Cortex of kidney (tissue), 1 donor: ENCODE measurements at places on chromosomes 13 and 19.

GRCh38 chr19:39264306-39265290, 3.6 kb upstream of the IFNL2 start:
- no peak for DNase-seq

GRCh38 chr19:2462635-2463421, 6.1 kb upstream of the LMNB2 start:
- DNase-seq, result no peak

- DNase-seq, result no peak
These were observed 10.8 kb upstream of the CEACAM1 start for GRCh38 chr19:42538841-42539709.

DNA sequence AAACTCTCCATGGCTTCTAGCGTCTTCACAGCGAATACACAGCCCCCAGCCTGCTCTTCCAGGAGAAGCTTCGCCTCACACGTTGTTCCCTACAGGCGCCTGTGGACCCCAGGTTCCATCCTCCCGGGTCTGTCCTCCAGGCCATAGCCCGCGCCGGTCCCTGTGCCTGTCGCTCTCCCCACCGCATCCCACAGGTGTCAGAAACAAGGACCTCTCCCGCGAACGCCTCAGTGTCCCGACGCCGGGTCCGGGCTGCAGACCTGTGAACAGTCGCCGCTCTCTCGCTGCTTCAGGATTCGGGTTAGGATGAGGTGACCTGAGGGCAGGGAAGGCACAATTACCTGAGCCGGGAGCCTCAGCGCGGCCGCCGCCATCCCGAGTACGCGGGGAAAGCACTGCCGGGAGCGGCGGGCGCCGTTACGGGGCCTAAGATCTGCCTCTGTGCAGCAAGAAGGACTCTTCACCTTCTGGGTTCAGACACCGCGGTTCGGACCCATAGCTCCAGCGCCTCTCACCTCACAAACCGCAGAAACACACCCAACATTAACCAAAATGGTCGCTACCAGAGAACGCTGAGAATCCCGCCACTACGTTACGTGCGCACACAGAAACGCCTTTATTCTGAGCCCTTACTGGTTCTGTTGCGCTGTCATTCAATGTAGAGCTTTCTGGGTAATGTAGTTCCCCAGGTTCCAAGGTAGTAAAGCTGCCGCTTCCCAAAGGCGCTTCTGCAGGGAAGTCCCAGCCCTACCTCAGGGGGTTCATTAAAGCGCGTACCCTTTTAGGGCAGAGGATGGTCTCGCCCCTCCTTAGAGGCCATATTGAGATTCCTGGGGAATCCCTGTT, at the start of gene ZNF418:
ZNF418 (minus strand) TSS at position 583 of the 846 bp plus-strand sequence. CDS start 1,580 bp downstream, outside the sequence.
- DNase-seq, result no peak

- no peak for DNase-seq
These were observed 5.3 kb downstream of the RNASEH2B start for GRCh38 chr13:50914848-50915247.

DNA sequence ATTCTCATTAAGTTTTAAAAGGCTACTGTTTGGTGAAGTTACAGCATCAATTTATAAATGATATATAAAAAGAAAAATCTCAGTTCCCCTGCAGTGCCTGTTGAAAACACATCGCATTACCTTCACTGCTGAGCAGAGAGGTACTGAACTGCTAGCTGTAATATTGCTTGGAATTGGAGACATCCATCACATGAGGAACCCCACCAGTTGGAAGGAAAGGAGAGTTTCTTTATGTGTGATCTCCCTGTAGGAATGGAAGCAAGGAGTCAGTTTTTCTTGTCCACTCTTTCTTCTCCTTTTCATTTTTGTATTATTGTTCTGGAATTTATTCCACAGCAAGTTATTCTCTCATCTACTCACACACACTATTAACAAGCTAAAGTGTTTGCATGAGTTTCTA, 1586.0 kb upstream of the PRR20A start:
- no peak for DNase-seq

DNA sequence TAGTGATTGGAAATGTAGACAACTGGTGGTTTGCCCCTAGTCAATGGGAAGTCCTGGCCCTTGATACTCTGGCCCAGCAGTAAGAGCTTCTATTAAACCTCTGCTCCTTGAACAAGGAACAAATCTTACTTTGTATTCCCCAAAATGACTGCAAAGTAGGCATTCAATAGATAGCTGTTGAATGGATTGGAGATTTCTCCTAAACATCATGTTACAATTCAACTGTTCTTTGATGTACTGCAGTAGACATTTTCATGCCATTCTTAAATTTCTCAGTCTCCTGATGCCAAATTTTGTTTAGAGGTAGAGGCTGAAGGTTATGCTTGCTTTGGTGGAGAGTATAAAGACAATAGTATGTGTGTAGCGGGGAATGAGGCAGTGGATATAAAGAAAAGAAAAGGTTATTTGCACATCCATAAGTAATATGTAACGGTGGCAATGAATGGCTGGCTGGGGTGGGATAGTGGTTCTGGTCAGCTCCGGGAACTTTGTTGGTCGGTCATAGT, 12.8 kb downstream of the MIR17HG start:
- DNase-seq, result no peak

- DNase-seq, result no peak
These were observed 23.0 kb upstream of the LAMP1 start for GRCh38 chr13:113273851-113274590.

DNA sequence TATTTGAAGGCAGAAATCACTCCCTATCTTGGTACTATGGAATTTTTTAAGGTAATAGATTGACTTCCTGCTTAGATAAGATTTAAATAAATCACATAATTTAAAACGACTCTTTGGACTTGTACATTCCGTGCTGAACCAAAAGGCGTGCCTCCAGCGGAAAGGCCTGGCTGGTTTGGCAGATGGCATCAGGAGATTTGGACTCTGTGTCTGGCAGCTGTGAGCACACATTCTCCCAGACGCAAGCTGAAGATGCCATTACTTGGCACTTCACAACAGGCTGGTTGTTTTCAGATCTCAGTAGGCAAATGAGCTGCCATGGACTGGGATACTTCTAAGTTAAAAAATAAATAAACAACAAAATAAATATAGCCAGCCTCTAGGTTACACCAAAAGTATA, 104.5 kb upstream of the SLC15A1 start:
- DNase-seq, result no peak

DNA sequence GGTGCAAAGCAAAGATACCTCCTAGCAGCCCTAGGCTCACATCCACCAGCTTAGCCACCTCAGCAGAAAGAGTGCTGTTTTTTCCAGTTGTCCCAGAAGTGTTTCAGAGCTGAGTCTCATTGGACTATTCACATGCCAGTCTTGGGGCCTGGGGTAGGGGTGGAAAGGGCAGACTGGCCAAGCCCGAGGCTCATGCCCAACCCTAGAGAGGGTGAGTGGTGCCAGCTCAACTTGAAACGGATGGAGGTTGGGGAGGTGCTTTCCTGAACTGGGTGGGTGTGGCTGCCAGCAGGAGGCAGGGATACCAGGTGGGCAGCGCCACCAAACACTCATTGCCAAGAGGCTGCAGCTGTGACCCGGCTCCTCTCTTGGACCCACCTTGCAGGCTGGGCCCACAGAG, 116.9 kb downstream of the DPF1 start:
- DNase-seq, result no peak

- no peak for DNase-seq
These were observed 1.8 kb downstream of the PTGER1 start for GRCh38 chr19:14473073-14473977.

GRCh38 chr19:47097396-47098201, 16.0 kb downstream of the ZC3H4 start:
- no peak for DNase-seq

GRCh38 chr13:93882086-93882651, 597.3 kb downstream of the DCT start:
- DNase-seq, result no peak

- no peak for DNase-seq
These were observed 70.7 kb upstream of the TDRD3 start for GRCh38 chr13:60326273-60326672.

DNA sequence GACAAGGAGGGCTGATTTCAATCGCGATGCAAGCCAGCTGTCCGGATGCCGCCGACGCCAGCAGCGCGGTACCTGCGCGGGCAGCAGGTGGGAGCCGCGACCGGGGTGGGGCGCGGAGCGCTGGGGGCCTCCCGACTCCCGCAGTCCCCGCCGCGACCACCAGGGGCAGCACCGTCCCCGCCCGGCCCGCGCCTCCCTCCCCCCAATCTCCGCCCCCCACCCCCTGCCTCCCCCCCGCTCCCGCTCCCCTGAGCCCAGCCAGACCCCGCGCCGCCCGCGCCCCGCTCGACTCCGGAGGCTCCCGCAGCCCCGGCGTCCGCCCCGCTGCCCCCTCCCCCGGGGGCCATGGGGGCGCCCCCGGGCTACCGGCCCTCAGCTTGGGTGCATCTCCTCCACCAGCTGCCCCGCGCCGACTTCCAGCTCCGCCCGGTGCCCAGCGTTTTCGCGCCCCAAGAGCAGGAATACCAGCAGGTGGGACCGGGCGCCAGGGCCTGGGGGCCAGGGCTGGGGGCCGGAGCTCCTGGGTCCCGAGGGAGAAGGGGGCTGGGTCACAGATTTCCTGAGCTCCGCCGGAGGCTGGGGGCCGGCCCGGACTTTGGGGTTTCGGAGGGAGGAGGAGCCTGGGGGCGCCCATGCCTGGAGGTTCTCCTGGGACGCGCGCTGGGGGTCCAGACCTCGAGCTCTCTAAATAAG, at the start of gene TTYH1:
TTYH1 (plus strand) TSS at position 257 of the 693 bp plus-strand sequence; CDS start at position 346, 89 bp downstream.
- no peak for DNase-seq

DNA sequence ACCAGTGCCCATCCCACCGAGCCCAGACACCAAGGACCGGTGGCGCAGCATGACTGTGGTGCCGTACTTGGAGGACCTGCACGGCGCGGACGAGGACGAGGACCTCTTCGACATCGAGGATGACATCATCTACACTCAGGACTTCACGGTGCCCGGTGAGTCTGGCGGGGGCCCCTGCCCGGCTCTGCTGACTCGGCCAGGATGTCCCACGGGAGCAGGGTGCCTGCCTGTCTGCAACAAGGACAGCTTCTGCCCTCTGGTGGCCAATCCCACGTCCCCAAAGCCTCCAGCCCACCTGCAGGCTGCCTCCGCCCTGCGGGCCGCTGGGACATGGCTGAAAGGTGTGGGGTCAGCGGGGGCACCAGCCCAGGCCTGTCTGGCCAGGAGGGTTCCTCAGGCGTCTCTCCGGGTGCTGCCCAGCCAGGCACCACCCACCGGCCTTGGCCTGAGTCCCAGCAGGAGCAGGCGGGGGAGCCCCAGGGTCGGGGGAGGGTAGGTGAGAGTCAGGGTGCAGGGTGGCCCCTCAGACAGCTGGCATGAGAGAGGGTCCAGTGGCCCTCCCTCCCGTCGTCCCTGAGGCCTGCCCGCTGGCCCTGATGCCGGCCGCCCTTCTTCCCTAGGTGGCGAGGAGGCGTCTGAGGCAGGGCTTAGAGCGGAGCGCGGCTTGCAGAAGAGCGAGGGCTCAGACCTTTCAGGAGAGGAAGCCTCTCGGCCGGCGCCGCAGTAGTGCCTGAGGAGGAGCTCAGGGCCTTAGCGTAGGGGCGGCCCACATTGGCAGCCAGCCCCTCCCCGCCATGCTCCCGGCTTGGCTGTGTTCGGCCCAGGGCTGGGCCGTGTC, 14.6 kb downstream of the CBARP start:
- no peak for DNase-seq

GRCh38 chr13:31797154-31797775, 57.9 kb downstream of the RXFP2 start:
- DNase-seq, result no peak

GRCh38 chr13:27493981-27494380, 43.6 kb upstream of the MTIF3 start:
- no peak for DNase-seq

GRCh38 chr19:4067396-4068046, 822 bp upstream of the ZBTB7A start:
- DNase-seq, result no peak

GRCh38 chr19:40530091-40530901, 46.4 kb upstream of the SHKBP1 start:
- DNase-seq, result no peak

GRCh38 chr19:45804140-45804958, 10.8 kb downstream of the RSPH6A start:
- DNase-seq, result no peak

DNA sequence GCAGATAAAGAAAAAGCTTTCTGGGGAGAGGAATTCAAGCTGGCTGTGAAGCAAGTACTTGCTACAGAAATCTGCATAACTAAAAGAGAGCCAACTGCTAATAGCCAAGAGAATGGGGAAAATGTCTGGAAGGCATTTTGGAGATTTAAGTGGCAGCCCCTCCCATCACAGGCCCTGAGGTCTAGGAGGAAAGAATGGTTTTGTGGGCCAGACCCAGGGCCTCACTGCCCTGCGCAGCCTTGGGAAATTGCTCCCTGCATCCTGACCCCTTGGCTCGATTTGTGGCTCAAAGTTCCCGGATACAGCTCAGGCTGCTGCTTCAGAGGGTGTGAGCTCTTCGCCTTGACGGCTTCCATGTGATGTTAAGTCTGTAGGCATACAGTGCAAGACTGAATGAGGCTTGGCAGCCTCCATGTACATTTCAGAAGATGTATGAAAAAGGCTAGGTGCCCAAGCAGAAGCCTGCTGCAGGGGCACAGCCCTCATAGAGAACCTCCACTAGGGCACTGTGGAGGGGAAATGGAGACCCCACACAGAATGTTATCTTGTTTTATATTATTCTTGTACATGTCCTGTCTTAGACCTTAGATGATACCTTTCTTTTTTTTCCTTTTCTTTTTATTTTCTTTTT, 34.4 kb downstream of the MZT1 start:
- DNase-seq, result no peak

DNA sequence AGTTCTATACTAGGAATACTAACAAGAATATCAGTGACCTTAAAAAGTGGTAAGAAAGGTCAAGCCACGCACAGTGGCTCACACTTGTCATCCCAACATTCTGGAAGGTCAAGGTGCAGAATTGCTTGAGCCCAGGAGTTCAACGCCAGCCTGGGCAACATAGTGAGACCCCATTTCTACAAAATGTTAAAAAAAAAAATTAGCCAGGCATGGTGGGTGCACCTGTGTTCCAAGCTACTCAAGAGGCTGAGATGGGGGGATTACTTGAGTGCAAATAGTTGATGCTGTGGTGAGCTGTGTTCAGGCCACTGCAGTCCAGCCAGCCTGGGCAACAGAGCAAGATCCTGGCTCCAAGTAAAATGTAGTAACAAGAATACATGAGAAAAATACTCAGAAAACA, 61.8 kb downstream of the PCDH9 start:
- no peak for DNase-seq

- no peak for DNase-seq
These were observed 315.2 kb downstream of the ATP8A2 start for GRCh38 chr13:25686831-25687470.

DNA sequence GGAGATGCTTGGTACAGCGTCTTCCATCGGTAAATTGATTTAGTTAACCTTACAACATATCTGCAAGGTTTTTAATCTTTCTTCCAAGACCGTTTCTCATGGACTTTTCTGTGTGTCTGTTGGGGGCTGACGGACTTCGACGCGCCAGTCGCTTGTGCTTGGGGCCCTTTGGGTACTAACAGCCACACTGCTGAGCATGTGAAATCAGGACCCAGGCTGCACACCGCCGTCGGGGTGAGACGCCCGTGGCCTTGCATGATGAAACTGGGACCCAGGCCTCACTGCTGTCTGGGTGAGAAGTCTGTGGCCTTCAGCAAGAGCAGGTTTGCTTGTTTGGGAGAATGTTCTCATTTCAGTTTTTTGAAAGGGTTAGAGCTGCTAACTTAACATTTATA, 9.8 kb downstream of the ATP4B start:
- DNase-seq, result no peak

GRCh38 chr13:111270126-111270525, 50.3 kb upstream of the TEX29 start:
- DNase-seq, result no peak
